Activated naive CD4-positive, alpha-beta T cell (primary cell): ENCODE measurements at places on chromosomes 6 and 20.

DNA sequence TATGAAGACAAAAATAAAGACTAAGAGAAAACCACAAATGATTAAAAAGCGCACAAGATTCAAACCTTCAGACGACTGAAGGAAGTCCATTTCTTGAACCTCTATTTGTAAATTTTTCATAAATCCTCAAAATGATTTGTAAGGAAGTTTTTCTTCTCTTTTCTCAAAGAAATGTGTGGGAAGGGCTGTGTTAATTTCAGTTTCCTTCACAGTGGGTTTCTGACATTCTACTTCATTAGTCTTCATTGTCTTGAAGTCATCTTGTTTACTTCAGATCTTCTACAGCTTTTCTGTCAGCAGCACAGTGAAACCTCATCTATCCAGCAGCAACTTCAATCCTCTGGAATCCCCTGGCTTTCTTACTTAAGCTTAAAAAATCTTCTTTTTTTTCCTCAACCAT, 87.6 kb upstream of the MYLIP start:
- no peak for DNase-seq

GRCh38 chr6:72984981-72985665, 240.2 kb downstream of the KHDC1L start:
- no peak for DNase-seq

GRCh38 chr20:2252419-2252997, 43.3 kb upstream of the TGM3 start:
- DNase-seq, result no peak

DNA sequence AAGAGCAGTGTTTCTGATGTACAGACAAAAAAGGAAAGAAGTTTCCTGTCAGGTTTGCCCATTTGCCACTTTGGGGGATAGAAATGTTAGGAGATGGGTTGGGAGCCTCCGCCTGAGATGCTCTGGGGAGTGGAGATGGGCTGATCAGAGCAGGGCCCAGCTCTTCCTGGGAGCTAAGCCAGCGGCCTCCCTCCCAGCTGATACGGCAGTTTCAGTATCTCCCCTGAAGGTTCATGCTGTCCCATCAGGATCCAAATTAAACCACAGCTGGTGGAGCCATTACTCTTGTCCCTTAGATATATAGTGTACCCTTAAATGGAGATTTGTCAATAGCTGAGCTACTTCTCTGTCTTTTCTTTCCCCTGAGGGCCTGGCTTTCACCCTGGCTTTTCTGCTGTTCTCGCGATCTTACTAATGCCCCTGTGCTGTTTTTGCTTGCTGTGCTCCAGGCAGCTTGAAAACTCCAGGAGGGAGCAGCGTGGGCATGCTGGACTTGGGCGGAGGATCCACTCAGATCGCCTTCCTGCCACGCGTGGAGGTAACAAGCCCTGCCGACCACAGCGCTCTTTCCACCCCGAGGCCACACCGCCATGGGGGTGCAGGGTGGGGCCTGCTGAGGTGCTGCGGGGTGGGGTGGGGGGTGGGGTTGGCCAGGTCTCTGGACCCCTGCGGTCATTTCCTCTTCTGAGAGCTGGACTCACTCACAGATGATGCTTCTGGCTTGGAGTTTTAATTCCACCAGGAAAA, 20.9 kb downstream of the ENTPD6 start:
- DNase-seq, result no peak

- DNase-seq, result no peak
These were observed 89.9 kb upstream of the SHLD1 start for GRCh38 chr20:5660346-5660745.

GRCh38 chr6:158058171-158058651, 76.5 kb downstream of the SYNJ2 start:
- no peak for DNase-seq

GRCh38 chr6:73372516-73372915, 2.8 kb upstream of the OOEP start:
- no peak for DNase-seq

DNA sequence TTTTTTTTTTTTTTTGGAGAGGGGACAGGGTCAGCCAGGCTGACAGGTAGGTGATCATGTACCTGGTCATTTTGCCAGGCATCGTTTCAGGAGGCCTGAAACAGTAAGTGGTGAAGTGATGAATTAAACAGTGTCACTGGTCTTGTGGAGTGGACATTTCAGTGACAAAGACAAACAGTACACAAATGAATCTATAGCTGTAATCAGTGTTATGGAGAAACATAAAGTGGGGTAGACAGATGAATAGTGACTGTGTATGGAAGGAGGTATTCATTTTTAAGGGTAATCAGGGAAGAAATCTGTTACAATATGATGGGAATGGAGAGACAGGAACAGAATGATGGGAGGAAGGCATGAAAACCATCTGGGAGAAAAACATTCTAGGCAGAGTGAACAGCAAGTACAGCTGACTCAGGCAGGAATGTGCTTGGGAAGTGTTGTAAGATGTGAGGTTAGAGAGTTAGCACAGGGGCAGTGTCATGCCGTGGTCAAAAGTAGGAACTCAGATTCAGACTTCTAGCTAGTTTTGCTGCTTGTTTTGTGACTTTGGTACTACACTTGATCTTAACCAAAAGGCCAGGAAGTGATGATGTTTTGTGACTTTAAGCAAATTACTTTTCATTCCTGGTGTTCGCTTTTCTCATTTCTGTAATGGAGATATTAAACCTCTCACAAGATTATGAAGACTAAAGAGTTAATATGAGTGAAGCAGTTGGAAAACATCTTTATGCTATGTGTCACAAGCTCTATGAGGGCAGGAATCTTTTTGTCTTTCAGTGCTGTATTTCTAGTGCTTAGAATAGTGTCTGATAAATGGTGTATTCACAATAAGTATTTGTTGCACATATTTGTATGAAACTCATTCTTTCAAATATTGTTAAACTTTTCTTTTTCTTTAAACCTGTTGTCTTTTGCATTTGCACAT, 43.4 kb downstream of the QKI start:
- DNase-seq, result no peak

GRCh38 chr6:3758842-3759144, 7.3 kb upstream of the PXDC1 start:
- DNase-seq, result no peak
